ENCODE measurements at places on chromosomes 16 and 17.

GRCh38 chr17:7260151-7260550 is 2.1 kb downstream of the CLDN7 start:
- no peak for DNase-seq

DNA sequence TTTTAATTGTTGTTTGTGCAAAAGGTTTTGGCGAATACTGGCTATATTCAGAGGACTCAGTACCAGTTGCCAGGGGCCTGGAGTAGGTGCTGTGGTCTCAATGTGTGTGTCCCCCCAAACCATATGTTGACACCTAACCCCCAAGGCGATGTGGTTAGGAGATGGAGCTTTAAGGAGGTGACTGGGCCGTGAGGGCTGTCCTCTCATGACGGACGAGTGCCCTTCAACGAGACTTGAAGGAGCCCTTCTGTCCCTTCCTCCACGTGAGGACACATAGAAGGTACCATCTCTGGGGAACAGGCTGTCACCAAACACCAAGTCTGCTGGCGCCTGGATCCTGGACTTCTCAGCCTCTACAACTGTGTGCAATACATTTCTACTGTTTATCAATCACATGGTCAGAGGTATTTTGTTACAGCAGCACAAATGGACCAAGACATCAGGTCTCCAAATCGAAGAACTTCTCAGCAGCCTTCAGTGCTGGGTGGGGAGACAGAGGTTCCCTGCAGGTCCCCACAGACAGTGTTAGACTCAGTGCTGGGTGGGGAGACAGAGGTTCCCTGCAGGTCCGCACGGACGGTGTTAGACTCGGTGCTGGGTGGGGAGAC is 24.8 kb upstream of the METRNL start:
- DNase-seq, result no peak

DNA sequence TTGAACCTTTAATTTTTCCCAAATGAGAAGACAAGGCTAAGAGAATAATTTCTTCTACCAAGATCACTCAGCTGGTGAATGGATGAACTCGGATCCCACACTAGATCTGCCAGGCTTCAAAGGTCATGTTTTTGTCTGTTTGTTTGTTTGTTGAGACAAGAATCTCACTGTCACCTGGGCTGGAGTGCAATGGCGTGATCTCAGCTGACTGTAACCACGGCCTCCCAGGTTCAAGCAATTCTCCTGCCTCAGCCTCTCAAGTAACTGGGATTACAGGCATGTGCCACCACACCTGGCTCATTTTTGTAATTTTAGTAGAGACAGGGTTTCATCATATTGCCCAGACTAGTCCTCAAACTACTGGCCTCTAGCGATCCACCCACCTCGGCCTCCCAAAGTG is 6.6 kb downstream of the ZNF19 start:
- DNase-seq, result no peak

DNA sequence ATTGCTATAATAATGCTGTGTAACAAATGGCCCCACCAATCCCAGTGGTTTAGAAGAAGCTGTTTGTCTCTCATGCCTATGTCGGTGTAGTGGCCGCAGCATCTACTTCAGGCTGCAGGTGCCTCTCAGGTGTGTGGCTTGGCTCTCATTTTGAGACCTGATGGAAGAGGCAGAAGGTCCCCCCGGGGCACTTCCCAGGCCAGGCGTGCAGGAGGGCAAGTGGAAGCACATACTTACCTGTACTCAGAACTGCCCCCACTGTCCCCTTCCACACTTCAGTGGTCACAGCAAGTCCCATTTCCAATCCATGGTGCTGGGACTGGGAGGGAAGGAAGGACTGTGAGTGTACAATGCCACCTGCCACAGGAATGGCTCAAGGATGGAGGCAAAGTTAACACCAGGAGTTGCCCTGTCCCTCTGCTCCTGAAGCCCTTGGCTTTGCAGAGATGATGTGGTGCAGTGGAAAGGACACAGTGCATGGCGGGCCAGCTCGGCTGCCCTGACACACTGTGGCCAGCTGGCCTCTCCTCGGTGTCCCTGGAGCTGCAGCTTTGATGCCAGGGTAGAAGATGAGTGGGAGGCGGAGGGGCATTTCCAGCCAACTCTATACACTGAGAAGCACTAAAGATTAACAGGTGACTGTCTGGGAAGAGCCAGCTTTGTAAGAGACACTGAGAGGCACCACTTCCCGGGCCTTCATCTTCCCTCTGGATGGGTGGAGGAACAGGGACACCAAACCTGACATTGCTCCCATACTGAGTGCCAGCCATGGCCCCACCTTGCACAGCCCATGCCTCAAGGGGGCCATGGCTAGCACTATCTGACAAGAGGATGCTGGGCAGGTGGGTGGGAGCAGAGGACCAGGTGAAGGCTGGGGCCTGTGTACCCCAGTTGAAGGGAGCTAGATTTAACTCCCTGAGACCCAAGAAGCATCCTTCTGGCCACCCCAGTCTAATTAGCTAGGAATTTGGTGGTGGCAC is 105.9 kb downstream of the METRNL start:
- peak; percentile 21 for DNase-seq

DNA sequence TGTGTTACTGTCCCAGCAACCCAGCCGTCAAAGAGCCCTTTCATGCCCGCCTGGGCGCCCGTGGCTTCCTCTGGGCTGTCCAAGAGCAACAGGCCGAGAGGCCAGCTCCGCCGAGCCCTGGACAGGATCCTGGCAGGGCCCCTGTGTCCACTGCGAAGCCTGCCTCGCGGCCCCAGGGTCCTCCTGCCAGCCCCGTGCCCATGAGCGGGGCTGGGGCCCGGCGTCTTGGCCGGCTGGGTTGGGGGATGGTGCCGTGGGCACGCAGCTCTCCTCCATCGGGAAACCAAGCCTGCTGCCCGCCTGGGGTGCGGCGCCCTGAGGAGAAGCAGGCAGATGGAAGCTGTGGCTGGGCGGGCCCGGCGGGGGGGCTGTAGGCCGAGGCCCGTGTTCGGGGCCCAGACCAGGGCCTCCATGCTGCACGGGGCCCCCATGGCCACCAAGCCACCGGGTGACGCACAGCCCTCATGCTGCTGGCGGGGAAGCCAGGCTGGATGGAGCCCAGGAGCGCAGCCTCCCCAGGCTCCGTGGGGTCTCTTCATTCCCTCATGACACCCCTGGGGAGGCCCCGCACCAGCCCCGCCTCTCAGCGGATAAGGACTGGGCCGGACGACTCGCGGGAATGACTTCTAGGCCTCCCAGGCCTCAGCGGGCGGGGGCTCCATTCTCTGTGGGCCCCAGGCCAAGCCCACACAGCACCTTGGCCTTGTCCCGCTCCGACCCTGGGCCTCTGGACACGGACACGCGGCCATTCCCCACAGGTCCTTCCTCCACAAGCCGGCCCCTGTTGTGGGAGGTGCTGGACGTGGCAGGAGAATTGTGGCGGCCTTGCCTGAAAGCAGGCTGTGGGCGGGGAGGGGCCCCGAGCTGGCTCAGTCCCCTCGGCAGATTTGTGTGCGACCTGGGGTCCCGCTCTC is at the start of gene C1QTNF8:
Gene C1QTNF8 (minus strand): TSS at position 76 of the 914 bp plus-strand sequence. CDS start 1,322 bp downstream, outside the sequence.
- no peak for DNase-seq

GRCh38 chr16:15057681-15058417 is 2.0 kb upstream of the NTAN1 start:
- DNase-seq, result no peak

DNA sequence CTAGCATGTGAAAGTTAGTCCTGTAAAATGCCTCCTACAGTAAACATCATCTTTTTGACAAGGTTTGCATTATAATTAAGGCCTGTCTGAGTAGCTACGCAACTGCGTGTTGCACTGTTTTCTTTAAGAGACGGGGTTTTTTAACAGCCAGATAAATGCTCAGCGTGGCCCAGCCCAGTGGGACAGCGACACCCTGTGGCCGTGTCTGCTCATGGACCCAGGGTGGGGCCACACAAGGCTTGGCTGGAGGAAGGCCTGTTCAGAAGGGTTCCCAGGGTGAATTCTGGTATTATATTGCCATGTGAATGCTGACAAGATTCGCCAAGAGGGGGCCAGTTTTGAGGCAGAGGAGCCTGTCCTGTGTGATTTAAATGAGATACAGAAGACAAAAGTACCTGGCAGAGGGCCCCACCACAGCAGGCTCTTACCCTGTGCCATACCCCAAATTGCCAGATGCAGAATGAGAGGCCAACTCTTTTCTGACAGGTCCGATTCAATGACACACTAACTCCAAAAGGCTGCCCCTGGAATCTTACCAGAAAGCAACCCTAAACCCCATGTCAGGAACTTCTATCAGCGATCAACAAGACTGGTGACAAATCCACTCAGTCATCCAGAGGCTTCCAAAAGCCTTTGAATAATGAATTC is 65.9 kb upstream of the IRX6 start:
- peak; percentile 31 for DNase-seq

DNA sequence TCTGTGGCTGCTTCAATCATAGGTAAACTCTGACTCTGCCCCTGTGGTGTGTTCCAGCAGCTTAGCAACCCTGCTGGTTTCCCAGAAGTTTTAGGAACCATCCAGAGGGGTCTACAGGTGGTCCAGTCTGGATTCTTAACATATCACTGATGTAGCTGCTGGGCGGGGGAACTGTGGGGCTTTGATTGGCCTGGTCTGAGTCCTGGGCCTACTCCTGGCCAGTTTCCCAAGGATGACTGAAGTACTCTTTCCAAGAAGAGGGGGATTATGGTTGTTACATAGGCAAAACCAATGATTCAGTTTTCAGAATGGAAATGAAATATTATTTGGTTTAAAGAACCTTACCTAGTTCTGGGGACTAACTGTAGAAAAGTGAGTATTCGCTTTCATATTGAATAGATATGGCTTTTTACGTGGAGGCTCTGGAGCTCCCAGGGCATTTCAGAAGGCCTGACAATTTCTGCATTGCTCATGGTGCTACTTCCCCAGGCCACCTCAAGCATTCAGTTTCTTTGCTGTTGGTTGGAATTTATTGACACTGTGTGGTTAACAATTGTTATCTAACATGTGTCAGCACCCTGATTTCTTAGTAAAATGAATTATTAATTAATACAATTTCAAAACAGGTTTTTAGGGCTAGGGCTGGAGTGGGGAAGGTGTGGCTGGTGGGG is 38.4 kb downstream of the EPN2 start:
- DNase-seq, result no peak
